ENCODE measurements at places on chromosomes 1 and 21. TPM values are rescaled to one million over a fixed set of nuclear protein-coding genes. Genes with fewer than 3 reads are reported as not detected.

The OR2G3 gene
- not detected for polyA plus RNA-seq

The BNIPL gene
- 0.81 TPM for polyA plus RNA-seq

The CADM3 gene
- 0.32 TPM for polyA plus RNA-seq

The GJC2 gene
- 0.88 TPM for polyA plus RNA-seq

The TBX19 gene
- 5.6 TPM for polyA plus RNA-seq

The ATP5PF gene
- 58.3 TPM for polyA plus RNA-seq

The CHIA gene
- polyA plus RNA-seq, result not detected

The TRAF5 gene
- polyA plus RNA-seq, result 128 TPM

The AQP10 gene
- not detected for polyA plus RNA-seq

The DIRAS3 gene
- polyA plus RNA-seq, result not detected

The NMNAT1 gene
- 6.4 TPM for polyA plus RNA-seq

The NBPF10 gene
- 4.5 TPM for polyA plus RNA-seq

The CD1B gene
- 0.17 TPM for polyA plus RNA-seq

The SPRR3 gene
- polyA plus RNA-seq, result not detected

The TEX35 gene
- not detected for polyA plus RNA-seq

The TMEM82 gene
- polyA plus RNA-seq, result not detected

The ZMYND12 gene
- polyA plus RNA-seq, result 0.65 TPM

The SEMA6C gene
- 1.3 TPM for polyA plus RNA-seq

The WNT2B gene
- 0.54 TPM for polyA plus RNA-seq

The TOMM20 gene
- polyA plus RNA-seq, result 25.0 TPM

The MYCL gene
- 0.03 TPM for polyA plus RNA-seq

The EFNA3 gene
- polyA plus RNA-seq, result 1.8 TPM

The CAPN2 gene
- 63.9 TPM for polyA plus RNA-seq

The MIXL1 gene
- 0.84 TPM for polyA plus RNA-seq

The TPTE gene
- polyA plus RNA-seq, result not detected

The PAQR6 gene
- 1.3 TPM for polyA plus RNA-seq

The CFHR1 gene
- polyA plus RNA-seq, result not detected

The CACHD1 gene
- polyA plus RNA-seq, result 0.06 TPM

The CATSPERE gene
- polyA plus RNA-seq, result 0.82 TPM

The TTC22 gene
- 7.8 TPM for polyA plus RNA-seq

The KDF1 gene
- 2.6 TPM for polyA plus RNA-seq

The ACKR1 gene
- 0.04 TPM for polyA plus RNA-seq

The RIIAD1 gene
- polyA plus RNA-seq, result not detected

The RGS4 gene
- polyA plus RNA-seq, result not detected

The SYT6 gene
- polyA plus RNA-seq, result not detected

The AADACL3 gene
- not detected for polyA plus RNA-seq

The MRPL20 gene
- polyA plus RNA-seq, result 59.3 TPM

The ANGPTL3 gene
- not detected for polyA plus RNA-seq

The HLX gene
- polyA plus RNA-seq, result 4.3 TPM

The COL16A1 gene
- polyA plus RNA-seq, result not detected

The DHRS3 gene
- 0.37 TPM for polyA plus RNA-seq

The IFI44 gene
- polyA plus RNA-seq, result 15.9 TPM

The GPA33 gene
- polyA plus RNA-seq, result 2.5 TPM

The REN gene
- not detected for polyA plus RNA-seq

The IBA57 gene
- polyA plus RNA-seq, result 4.1 TPM

The TM2D1 gene
- polyA plus RNA-seq, result 30.8 TPM

The FABP3 gene
- not detected for polyA plus RNA-seq

The PRRX1 gene
- polyA plus RNA-seq, result not detected

The OLIG2 gene
- not detected for polyA plus RNA-seq

Measured in B cell (primary cell).